Common myeloid progenitor, CD34-positive (primary cell): ENCODE measurements at places on chromosomes 4 and X.

GRCh38 chr4:142925161-142925560 lies 79.1 kb upstream of the INPP4B start:
- DNase-seq: no peak

DNA sequence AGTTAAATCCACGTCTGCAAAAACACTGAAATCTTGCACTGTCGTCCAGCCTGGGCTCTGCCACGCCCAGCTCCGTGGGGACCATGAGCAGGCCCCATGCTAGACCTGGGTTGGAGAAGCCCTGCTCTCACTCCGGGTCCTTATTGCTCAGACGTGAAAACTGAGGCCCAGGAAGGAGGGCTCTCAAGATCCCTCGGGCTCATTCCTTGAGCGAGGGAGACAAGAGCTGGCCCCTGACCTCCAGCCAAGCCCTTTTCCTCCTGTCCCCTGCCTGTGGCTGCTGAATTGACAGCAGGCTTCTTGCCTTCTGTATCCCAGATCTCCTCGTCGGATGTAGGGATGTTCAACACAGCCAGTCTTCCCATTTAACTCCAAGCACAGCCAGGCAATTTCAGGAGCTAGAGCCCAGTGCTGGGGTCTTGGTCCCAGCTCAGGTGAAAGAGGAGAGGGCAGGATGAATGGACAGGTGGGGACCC lies 109.5 kb downstream of the CPZ start:
- DNase-seq: no peak

DNA sequence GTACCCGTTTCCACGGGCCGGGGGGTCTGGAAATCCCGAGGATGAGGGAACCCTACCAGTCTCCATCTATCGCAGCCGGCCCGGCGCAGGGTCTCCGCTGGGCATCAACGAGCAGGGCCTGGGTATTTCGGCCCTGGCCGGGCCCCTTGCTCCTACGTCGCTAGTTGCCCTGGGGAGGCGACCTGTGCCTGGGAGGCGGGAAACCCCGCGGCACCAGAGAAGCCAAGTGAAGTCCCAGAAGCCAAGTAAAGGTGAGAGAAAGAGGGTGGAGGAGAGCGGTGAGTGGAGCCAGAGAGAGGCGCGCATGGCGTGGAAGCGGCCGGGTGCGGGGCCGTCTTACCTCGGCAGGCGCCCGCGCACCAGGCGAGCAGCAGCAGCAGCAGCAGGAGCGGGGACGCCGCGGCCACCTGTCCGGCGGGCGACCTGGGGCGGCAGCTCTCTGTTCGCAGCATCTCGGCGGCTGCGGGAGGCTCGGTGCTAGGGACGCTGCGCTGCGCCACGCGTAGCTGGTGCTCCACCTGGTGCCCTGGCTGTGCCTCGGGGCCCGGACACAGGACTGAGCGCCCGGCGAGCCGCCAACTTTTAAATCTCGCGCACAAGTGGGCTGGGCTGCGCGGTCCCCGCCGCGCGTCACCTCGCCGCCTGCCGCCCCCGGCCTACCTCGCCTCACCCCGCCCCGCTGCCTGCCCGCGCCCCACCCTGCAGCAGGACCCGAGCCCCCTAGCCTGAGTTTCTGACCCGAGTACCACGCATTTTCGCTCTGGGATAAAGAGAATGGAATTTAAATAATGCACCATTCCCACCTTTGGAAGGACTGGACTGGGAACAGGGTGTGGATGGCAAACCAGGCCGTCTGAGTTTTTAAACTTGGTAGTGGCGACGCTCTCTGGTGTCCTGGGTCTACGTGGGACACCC lies at the start of gene NMU:
Gene NMU (minus strand): TSS at position 558 of the 915 bp plus-strand sequence. CDS start 106 bp downstream, at position 452.
- peak; percentile 61 for DNase-seq

- no peak for DNase-seq
Measured at GRCh38 chrX:136021903-136022302, 36.7 kb downstream of the SLC9A6 start.

DNA sequence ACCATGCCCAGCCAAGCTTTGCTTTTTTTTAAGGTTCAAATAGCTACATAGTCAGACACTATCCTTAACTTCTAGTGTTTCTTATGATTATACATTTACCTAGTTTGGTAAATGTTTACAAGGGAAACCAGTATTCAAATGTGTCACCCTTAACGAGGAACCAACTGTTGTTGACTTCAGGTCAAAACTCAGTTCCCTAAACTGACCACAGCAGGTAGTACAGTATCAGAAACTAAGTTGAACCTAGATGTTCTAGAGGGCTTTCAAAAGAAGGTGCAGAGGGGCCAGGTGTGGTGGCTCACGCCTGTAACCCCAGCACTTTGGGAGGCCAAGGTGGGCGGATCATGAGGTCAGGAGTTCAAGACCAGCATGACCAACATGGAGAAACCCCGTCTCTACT lies 11.3 kb downstream of the GPC4 start:
- DNase-seq: no peak

DNA sequence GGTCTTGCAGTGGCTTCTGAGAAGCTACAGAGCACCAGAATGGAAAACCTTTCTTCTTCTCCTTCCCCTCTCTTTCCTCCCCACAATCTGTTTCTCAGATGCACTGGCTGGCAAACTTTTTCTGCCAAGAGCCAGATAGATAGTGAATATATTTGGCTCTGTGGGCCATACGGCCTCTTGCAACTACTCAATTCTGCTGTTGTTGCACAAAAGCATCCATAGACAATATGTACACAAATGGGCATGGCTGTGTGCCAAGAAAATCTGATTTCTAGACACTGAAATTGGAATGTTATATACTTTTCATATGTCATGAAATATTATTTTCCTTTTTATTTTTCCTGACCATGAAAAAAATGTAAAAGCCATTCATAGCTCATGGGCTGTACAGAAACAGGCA lies 3.1 kb downstream of the PHEX start:
- DNase-seq: no peak

DNA sequence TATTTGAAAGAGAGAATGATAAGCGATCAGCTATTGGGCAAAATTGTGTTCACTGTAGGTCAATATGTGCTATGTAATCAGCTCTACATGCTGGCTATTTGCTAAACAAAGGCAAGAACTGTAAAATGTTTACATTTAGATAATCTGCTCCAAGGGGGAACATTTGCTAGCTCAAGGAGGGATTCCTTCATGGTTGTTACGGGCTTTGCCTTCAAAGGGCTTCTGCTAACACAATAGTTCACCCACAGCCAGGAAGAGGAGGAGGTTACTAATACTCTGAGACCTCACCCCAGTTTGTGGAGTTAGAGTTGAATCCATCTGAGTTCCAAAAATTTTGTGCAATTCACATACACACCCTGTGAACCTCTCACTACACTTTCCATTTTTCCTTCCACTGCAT lies 107.6 kb upstream of the BMP3 start:
- no peak for DNase-seq

DNA sequence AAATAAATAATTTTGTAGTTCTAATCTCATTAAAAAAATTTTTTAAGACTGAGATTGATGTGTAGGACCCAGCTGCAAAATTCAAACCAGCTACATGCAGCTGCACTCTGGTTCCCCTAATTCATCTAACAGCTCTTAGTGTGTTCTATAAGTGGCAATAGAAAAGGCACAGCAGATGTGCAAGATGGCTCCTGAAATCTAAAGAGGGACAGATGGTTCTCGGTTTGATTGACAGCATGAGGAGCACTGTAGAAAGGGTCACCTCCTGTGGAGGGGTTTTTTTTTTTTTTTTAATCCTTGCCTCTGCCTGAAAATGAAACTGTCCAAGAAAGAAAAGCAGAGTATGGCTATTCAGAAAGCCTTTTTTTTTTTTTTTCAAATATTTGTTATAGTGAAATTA lies 16.9 kb upstream of the OCIAD1 start:
- DNase-seq: peak; percentile 33
